CD4-positive, alpha-beta T cell treated with Interleukin-1 beta for 1 hour (primary cell): ENCODE measurements at places on chromosomes 7 and 10.

DNA sequence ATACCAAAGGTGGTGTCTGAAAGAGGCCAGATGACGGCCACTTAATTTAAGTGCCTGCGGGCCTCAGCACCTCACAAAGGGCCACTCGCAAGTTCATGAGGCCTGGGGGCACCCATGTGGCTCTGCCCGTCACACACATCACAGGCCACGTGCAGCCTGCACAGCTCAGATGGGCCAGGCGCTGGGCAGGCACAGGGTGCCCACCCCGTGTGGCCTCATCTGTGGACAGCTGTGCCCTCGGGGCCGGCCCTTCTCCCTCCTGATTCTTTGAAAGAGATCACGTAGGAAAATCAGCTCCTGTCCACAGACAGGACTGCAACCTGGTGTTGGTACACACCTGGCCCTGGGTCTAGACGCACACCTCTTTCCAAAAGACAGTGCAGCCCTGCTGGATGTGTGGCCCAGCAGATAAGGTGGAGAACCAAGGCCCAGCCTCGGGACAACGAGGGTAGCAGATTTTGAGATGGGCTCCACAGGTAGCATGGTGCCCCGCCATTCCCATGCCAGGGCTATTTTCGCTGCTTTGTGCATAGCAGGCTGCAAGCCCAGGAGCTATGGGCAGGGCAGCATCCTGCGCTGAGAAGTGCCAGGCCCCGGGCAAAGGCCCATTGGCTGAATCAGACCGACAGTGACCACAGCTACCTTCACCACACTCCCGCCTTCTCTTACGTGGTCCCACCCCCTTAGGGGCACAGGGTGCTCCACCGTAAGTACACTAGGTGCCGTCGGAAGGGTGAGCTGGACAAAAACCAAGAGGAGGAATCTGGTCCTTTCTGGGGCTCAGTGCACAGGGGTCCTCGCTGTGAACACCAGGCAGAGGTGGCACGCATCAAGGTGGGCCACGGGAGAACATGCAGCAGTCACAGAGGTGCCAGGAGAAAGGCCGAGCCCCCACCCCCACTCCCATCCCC lies 124.5 kb downstream of the EBF3 start:
- no peak for DNase-seq

DNA sequence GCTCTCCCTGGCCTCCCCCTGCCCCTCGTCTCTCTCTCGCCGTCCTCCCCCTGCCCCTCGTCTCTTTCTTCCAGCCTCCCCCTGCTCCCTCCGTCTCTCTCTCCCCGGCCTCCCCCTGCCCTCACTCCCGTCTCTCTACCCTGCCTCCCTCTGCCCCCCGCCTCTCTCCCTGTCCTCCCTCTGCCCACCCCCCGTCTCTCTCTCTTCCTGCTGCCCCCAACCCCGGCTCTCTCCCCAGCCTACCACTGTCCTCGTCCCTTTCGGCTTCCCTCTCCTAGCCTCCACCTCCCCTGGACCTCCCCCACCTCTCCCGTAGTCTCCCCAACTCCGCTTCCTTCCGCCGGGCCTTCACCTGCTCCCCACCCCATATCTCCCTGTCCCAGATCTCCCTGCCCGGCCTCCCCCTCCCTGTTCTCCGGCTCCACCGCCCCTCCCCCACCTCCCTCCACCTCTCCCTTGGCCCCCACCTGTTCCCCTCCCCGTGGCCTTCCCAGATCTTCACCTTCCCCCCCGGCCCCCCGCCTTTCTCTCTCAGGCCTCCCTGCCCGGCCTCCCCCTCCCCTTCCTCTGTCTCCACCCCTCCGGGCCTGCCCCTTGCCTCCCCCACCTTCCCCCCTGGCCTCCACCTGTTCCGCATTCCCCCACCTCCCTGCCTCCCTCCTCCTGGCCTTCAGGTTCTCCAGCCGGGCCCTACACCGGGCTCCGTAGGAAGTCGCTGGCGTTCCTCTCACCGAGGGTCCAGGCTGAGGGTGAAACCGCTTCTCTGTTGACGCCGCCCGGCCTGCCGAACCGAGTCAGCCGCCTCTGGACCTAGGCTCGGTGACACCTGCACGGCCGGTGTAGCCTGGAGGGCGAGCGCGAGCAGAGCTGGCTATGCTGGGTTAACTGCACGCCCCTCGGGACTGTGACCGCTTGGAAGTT lies 1.2 kb downstream of the GET4 start:
- DNase-seq, result no peak

DNA sequence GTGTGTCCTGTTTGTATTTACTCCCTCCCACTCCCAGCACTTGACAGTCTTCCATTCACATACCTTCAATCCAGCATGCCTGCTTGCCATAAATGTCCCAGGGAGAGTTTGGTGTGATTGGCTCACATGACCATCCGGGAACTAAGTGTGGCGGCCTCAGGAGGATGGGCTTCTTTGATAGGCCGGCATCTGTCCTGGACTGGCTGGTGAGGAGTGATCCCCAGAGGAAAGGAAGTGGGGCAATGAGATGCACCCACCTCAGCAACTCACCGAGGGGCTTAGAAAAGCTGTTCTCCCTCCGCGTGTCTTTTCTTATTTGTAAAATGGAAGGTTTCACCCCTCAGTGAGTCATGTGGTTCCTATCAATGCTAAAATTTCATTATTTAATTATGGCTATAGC lies 14.9 kb upstream of the EBF3 start:
- no peak for DNase-seq

- DNase-seq, result no peak
These were observed 168.7 kb upstream of the ZNF32 start for GRCh38 chr10:43817368-43817767.

GRCh38 chr10:100508691-100509150 lies 10.9 kb downstream of the SEC31B start:
- DNase-seq, result peak; percentile 40

DNA sequence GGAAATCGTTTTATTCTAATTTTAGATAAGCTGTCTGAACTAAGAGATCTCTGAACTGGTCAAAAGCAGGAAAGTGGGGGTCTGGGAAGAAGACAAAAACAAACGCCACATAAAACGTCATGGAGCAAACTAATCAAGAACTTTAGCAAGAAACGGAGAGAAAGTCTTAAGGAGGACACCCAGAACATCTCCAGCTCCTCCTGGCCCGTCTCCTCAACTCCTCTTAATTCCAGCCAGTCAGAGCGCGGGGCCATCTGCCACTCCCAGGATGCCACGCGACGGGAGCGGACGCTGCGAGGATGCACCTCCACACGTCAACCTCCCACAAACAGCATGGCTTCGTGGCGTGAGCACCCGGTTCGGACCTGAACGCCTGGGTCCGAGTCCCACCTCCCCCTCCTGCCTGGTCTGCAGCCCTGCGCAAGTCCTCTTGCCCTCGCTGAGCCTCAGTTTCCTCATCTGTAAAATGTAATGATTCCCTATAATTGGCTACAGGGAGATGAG lies 598 bp downstream of the MMS19 start:
- DNase-seq, result peak; percentile 56

DNA sequence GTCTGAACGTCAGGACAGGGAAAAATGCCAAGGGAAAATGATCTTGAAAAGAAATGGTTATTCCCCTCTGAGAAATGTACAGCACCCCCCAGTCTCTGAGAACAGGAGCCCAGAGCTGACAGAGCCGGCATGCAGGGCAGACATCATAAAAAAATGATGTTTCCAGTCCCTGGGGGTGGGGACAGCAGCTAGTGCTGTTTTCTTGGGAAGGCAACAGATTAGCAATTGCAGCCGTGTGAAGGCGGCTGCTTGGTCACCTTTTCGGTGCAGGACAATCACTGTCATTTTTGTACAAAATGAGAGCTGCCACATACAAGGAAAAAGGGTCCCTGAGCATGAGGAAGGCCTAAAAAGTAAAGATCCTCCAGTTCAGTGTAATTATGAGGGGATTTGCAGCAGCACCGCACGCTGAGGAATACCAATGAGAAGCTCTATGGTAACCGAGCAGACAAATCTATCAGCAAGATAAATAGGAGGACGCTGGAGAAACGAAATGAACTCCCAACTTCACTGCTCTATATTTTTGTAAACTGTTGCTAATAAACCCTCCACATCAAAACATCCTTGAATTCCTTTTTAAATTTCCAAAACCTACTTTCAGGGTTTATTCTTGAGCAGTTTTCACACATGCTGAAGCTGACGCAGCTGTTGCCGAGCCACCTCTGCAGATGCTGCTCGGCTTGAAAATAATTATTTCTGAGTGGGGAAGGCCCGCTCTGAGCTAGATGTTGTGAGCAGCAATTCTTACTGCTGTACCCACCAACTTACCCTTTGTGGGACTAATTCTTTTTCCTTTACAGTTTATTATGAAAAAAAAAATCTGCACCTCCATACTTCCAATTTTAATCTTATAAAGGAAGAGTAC lies 98.2 kb upstream of the NEBL start:
- no peak for DNase-seq

- no peak for DNase-seq
These were observed 267.7 kb upstream of the NFE2L3 start for GRCh38 chr7:25884265-25884828.

GRCh38 chr7:35565927-35566326 lies 129.0 kb downstream of the HERPUD2 start:
- DNase-seq, result no peak

- no peak for DNase-seq
These were observed 518.2 kb upstream of the SEMA3D start for GRCh38 chr7:85705076-85705475.

GRCh38 chr7:70497793-70498192 lies 634.2 kb upstream of the GALNT17 start:
- no peak for DNase-seq

- no peak for DNase-seq
These were observed 59.5 kb downstream of the GRB10 start for GRCh38 chr7:50723173-50723572.

- no peak for DNase-seq
These were observed 81.8 kb downstream of the THSD7A start for GRCh38 chr7:11750191-11750590.

DNA sequence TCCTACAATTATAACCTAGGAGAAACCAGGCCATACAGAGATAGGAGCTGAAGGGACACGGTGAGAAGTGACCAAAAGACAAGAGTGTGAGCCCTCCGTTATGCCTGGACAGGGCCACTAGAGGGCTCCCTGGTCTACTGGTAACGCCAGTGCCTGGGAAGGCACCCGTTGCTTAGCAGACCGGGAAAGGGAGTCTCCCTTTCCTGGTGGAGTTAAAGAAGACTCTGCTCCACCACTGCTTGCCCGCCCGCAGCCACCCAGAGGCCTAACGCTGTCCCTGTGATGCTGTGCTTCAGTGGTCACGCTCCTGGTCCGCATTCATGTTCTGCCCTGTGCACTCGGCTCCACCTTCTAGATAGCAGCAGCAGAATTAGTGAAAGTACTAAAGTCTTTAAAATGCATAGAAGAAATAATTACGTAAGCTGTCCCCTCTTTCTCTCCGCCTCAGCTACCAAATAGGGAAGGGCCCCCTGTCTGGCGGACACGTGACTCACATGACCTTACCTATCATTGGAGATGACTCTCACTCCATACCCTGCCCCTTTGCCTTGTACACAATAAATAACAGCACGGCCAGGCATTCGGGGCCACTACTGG lies 34.8 kb downstream of the GRID2IP start:
- peak; percentile 65 for DNase-seq

DNA sequence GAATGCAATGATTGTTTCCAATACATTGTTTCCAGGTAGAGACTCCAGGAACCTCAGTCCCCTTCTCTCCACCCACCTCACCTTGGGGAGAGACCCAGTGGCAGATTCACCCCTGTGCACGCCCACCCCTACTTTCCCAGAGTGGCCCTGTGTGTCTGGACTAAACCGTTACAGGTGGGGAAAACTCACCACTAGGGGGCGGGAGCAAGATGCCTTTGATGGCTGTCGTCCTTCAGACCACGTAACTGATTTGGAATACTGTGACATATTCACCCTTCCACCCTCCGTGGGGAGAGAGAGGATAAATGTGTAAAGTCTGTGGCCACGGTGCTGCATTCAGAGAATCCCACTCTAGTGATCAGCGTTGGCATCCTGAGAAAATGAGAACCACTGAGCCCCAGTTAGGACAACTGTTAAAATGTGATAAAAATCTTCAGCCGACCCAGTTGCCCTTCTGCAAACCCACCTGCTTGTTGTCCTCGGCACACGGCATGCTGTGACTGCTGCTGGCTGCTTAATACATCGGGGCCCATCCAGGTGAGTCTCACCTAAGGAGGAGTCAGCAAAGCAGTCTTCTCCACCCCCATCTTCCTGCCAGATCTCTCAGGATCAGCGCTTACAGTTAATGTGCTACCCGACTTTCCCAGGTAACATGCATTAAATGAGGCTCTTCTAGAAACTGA lies 41.5 kb upstream of the NMT2 start:
- DNase-seq, result peak; percentile 72

- DNase-seq, result no peak
These were observed 278.5 kb downstream of the REEP3 start for GRCh38 chr10:63799521-63800300.

- no peak for DNase-seq
These were observed 104.9 kb downstream of the SPDYE5 start for GRCh38 chr7:75596727-75597614.

- DNase-seq, result no peak
These were observed 315.3 kb downstream of the SNX13 start for GRCh38 chr7:17625043-17625442.

- no peak for DNase-seq
These were observed 97.8 kb upstream of the DDC start for GRCh38 chr7:50662996-50663395.

DNA sequence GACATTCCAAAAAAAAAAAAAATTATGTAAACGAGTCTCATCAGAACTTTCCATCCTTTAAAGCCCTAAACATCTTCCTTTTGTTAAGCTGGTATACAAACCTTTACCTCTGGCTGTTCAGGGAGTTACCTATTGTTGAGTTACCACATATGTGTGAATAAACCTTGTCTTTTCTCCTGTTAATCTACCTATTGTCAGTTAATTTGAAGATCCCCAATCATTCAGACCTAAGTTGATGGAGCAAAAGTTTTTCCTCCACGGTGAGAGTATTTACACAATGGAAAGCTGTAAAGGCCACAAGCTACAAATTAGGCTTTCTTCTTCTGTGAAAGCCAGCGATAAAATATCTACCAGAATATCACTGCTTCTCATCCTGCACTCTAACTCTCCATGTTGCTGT lies 80.3 kb downstream of the SKAP2 start:
- no peak for DNase-seq

DNA sequence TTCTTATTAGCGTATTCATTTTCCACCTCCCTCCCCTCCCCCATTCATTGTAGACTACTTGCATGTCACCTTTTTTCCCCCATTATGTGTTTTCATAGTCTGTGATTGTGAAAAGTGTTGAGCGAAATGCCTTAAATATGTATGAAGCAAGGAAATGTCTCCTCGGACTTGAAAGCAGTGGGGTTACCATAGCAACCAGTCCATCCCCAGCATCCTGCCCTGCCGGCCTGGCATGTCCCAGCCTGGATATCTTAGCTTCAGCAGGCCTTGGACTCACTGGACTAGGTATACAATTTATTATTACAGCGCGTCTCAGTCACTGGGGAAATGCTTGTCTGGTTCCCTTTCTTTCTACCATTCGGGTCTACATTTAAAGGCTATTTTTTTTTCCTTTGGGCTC lies 283.6 kb downstream of the BICC1 start:
- DNase-seq, result no peak
